ENCODE measurements at places on chromosomes 2 and 18. TPM values are rescaled to one million over a fixed set of nuclear protein-coding genes. Genes with fewer than 3 reads are reported as not detected.
A peak's percentile ranks its signal among the peaks of the same experiment; 100 is the strongest.

MEIS1 gene
- not detected for total RNA-seq

DNA sequence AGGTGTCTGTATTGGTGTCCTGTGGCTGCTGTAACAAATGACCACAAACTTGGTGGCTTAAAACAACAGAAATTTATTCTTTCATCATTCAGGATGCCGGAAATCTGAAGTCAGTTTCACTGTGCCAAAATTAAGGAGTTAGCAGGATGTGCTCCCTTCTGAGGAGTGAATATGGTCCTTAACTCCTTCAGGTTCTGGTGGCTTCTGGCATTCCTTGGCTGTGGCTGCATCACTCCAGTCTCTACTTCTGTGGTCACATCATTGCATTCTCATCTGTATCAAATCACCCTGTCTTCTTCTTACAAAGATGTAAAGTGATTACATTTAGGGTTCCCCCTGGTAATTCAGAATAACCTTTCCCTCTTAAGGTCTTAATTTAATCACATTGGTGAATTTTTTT lies 12.6 kb downstream of the GPD2 start:
- DNase-seq: no peak

- DNase-seq: no peak
Measured at GRCh38 chr2:54704238-54704637, 19.2 kb upstream of the EML6 start.

- no peak for DNase-seq
Measured at GRCh38 chr18:51342815-51343214, 145.3 kb upstream of the MEX3C start.

DNA sequence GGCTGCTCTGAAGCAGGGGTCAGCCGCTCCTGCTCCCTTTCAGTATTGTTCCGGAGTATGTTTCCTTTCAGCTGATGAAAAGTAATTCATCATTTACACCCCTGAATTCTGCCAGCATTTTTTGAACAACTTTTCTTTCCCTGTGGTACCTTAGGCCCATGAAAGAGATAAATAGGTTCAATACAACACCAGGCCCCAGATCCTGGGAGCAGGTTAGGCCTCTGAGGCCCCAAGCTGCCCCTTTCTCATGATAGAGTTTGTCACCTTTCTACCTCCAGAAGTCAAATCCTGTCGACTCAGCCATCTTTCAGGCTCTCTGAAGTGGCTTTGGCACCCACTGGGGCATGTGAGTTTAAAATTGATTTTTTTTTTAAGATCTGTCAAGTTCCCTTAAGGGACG lies 1415.1 kb upstream of the ZEB2 start:
- no peak for DNase-seq

DNA sequence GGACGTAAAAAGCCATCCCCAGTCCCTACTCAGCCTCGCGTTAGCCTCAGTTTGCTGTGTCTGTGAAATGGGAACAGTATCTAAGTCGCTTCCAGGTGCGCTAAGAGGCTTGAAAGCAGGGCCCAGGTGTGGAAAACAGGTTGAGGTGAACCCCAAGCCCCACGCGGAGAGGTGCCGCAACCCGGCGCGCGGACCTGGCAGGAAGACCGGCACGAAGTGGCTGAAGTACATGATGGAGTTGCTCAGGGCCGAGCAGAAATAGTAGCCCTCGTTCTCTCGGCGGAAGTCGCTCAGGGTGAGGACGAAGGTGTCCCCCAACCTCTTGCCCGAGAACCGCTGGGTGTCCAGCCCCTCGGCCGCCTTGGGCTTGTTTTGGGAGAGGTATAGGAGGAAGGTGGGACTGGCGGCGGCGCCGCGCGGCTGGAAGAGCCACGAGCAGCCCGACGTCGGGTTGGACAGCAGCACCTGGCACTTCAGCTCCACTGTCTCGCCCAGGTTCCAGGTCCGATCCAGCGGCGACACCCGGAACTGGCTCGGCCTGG lies 508 bp downstream of the CD8A start:
- DNase-seq: peak; percentile 21

- no peak for DNase-seq
Measured at GRCh38 chr2:155178921-155179320, 480.4 kb downstream of the KCNJ3 start.

- no peak for DNase-seq
Measured at GRCh38 chr2:206082298-206082843, 3.6 kb downstream of the INO80D start.

BARD1 gene
- total RNA-seq: 19.0 TPM

DNA sequence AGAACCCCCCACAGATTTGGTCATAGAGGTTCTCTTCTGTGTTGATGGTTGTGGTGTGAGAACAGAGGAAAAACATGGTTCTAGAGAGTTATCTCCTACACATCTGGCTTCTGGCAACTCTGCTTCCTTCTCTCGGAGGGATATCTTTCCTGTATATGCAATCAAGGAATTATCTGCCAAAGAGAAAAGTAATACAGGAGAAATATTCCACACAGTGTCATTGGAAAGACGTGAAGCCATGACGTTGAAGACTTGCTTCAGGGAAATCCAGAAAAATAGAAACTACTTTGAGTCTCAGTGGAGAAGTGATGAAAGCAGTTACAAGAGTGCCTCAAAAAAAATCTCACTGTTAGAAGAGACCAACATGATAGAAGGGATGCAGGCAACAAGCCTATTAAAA lies 78.5 kb downstream of the RAB31 start:
- no peak for DNase-seq

DNA sequence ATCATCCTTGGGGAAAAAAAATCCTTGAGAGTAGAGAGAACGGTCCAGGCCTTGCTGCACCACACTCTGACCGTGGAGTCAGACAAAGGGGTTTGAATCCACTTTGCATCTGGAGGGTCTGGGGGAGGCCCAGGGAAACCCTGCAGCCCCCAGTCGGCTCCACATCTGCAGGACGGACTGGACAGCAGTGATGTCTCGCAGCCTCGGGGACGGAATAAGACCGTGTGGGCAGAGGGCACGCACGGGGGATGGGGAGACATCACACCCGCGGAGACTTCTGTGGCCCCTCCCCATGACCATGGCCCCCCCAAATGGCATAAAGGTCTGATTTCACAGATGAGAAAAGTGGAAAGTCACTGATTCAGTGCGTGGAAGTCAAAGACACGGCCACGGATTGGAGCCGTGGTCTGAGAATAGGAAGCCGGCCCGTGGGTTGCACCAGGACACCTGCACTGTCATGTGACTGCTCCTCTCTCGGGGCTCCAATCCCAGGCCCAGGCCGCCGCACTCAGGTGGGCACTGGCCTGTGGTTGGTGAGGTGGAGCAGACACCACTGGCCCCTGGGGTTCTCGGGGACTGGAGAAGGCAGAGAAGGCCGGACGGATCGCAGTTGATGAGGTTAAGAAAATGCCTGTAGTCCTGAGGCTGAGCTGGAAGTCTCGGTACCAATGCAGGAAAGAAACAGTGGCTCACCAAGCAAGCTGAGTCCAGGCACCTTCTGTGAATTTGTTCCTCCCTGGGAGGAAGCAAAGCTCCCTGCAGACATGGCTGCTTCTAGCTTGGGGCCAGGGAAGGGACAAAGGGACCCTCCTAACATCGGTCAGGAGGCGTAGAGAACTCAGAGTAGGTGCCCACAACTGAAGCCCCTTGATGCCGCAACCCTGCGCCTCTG lies 61.8 kb downstream of the RTP5 start:
- no peak for DNase-seq

GRCh38 chr18:45940724-45941123 lies 26.4 kb downstream of the EPG5 start:
- no peak for DNase-seq

DNA sequence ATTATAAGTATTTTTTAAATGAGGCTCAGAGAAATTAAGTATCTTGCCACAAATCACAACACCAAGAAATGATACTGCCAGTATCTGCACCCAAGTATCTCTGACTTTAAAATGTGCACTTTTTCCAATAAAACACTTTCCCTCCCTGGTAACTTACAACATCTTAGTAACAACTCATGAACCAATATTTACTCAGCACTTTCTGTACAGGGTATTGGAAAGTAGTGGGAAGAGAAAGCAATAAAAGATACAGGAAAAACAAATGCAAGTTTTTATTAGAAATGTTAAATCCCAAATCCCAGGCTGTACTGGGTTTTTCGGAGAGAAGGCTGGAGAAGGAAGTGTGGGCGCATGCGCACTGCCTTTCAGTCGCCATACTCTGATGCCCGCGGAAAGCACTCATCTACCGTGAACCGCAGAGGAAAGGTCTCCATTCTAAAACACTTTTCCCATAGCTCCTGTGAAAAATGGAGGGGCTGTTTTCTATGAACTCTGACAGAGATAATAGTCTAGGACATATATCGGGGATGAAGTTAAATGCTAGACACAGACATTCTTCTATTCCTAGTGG lies 52.1 kb downstream of the L3MBTL4 start:
- DNase-seq: no peak
